ENCODE measurements at places on chromosomes 13 and 19. TPM values are rescaled to one million over a fixed set of nuclear protein-coding genes. Genes with fewer than 3 reads are reported as not detected.

- peak overlapping the region; percentile 34 for H3K4me3 ChIP-seq
- no peaks in the 10 kb centered on the region for H3K36me3 ChIP-seq
- H3K27ac ChIP-seq: no peak overlapping the region
- no peak for DNase-seq
These were observed 347 bp upstream of the CLDN10 start for GRCh38 chr13:95552208-95552538.

DNA sequence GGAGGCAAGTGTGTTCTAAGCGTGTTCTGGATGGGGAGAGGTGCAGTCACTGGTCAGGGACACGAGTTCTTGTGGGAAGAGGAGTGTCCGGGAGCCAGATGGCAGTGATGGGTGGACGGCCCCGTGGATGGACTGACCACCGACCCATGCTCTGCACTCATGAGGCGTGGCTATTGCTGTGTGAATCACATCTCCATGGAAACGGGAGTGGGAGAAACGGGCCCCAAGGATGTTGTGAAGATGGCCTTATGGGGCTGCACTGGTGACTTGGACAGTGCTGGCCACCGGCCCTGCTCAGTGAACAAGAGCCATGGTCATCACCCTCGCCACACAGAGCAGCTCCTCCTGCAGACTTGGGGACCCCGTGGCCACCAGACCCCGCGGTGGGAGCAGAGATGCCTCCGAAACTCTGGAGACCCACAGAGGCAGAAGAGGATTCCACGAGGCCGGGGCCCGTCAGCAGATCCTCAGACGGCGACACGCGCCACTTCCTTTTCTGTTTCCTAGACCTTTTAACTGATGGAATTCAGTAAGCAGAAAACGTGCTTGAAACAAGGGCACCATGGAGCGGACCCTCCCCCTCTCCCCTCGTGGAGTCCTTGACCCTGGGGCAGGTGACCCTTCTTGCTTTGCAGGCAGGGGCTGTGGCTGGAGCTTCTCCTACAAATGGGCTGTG is 47.5 kb downstream of the GAS6 start:
- no peak overlapping the region for H3K27ac ChIP-seq
- peaks cover 2% of the 10 kb centered on the region for H3K36me3 ChIP-seq
- peak overlapping the region; percentile 95 for H3K4me3 ChIP-seq
- no peaks in the 10 kb centered on the region for H3K27me3 ChIP-seq

DNA sequence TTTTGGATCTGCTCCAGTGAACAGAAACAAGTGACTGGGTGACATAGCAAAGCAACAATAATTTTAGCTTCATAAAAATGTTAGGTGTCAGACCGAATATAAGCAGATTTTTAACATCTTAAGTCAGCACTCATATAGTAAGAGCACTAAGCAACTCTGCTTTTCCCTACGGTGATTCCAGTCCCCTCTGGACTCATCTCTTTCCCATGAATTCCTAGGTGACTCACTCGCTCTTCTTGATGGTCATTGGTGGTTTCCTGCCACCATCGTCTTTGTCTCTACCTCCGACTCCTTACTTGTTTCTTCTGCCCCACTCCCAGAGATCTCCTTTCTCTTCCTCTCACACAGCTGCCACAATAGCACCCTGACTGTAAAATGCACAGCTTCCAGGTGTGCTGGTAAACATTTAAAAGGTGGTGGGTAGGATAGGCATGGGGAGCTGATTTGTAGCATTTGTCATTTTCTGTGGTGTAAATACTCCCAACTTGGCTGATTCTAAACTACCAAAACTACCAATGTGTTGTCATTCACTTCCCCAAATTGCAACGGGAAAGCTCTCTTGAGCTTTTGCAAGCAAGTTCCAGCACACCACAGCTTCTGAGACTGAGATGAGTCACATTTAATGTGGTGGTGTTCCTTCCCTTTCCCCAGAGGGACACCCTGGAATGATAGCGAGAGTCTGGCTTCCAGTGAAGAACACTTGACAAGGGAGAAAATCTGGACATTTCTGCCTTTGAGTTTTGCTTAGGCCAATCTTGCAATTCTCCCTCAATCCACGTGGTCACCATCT is 42.8 kb upstream of the CLDN10 start:
- peaks cover 21% of the 10 kb centered on the region for H3K27me3 ChIP-seq
- no peak for DNase-seq
- H3K36me3 ChIP-seq: no peaks in the 10 kb centered on the region
- H3K4me1 ChIP-seq: no peaks in the 10 kb centered on the region

DNA sequence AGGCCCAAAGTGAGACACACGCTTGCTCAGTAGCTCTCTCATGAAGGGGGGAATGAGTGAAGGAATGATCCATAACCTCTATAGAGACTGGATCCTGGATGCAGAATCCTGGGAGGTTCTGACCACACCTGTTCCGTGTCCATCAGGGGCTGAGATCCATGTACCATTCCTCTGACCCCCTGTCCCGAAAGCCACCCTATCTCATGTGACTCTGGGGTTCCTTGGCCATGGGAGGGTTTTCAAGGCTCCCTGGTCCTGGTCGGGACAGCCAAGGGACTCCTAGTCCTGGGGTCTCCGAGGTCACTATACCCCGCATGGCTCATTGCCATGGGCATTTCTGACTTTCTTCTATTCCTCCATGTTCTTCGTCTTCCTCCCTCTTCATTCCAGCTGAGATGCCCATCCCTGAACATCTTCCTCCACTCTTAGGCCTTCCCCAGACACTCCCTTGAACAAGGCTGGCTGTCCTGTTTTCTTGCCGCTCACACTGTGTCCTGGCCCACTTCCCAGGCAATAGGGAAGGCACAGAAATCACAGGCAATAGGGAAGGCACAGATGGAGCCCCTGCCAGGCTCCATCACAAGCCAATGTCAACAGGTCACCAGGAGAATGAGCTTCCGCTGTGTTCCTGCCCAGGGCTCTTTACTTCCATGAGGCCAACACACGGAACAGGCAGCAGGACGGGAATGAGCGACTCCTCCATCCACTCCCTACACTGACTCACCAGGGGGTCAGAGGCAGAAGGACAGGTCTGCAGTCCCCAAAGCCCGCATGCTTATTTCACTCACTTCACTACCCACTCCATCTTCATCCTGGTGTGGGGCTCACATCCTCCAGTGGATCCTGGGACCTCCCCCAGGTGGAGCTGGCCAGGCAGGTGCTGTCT is 3.2 kb downstream of the CEACAM5 start:
- peaks cover 6% of the 10 kb centered on the region for H3K4me1 ChIP-seq
- H3K27me3 ChIP-seq: peaks cover 53% of the 10 kb centered on the region
- H3K36me3 ChIP-seq: no peaks in the 10 kb centered on the region
- no peak overlapping the region for H3K27ac ChIP-seq
- H3K4me3 ChIP-seq: no peak overlapping the region

DNA sequence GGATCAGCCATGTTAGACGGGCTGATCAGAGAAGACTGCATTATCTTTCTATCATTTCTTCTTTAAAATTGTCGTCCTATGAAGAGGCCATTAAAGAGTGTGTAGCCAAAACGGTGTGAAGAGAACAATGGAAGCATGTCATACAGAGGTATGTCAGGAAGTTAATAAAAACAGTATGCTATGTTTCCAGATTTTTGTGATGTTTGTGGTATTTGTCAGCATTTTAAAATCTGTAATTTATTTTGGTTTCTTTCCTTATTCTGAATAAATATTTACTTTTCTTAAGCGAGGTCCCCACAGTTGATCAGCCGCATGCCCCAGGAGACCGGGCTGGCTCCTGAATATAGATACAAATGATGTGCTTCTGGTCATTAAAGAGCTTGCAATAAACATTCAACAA is 142.9 kb upstream of the SERP2 start:
- H3K27me3 ChIP-seq: peaks cover 8% of the 10 kb centered on the region
- peaks cover 9% of the 10 kb centered on the region for H3K4me1 ChIP-seq
- no peak overlapping the region for H3K4me3 ChIP-seq

GRCh38 chr13:46640843-46641242 is 87.9 kb downstream of the LRCH1 start:
- no peaks in the 10 kb centered on the region for H3K27me3 ChIP-seq
- H3K36me3 ChIP-seq: no peaks in the 10 kb centered on the region
- H3K4me1 ChIP-seq: peaks cover 42% of the 10 kb centered on the region
- H3K4me3 ChIP-seq: peak overlapping the region; percentile 3

DNA sequence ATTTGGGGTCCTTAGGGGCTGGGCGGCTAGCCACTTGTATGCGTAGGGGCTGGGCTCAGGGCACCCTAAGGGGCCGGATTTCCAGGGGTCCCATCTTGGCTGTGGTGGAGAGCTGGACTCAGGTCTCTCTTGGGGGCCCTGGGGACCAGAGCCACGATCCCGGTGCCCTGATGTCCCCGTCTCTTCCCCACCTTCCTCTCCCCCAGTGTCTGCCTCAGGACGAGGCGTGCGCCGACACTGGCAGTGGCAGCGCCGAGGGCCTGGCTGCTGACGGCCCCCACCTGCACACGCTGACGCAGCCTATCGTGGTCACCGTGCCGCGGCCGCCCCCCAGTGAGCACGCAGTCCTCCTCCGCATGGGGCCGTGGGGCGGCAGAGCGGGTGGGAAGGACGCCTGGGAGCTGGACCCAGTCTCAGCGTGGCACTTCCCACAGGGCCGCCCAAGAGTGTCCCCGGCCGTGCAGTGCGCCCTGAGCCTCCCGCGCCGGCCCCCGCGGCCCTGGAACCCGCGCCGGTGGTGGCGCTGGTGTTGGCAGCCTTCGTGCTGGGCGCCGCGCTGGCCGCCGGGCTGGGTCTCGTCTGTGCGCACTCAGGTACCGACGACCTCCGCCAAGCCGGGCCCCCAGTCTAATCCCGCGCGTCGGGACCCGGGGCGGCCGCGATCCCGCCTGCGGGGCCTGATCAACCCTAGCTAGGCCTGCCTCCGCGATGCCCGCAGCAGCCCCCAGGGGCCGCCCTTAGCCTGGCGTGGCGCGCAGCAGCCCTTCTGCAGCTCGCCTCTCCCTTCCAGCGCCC is 2.7 kb upstream of the SNAPC2 start:
- peak; percentile 83 for DNase-seq
- H3K27me3 ChIP-seq: peaks cover 28% of the 10 kb centered on the region
- peaks cover 1% of the 10 kb centered on the region for H3K36me3 ChIP-seq
- peaks cover 31% of the 10 kb centered on the region for H3K4me1 ChIP-seq

DNA sequence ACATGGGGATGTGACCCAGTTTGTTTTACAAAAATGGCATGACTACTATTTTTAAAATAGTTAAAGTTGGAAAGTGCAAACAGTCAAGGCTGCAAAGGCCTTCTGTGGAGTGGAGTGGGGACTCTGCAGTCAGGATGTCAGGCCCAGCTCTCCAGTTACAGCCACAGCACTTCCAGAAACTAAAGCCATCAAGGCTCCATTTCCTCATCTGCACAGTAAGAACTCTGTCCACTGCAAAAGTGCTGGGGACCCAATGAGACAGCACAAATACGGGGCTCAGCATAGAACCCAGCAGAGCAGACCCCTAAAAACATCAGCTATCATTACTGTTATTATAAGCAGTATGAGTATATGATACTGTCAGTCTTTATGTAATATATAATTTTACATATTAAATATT is 73.6 kb downstream of the SACS start:
- H3K4me3 ChIP-seq: no peak overlapping the region
- no peaks in the 10 kb centered on the region for H3K27me3 ChIP-seq
- H3K36me3 ChIP-seq: peaks cover 3% of the 10 kb centered on the region
- no peaks in the 10 kb centered on the region for H3K4me1 ChIP-seq

- peaks cover 4% of the 10 kb centered on the region for H3K36me3 ChIP-seq
These were observed 1552.2 kb downstream of the PCDH9 start for GRCh38 chr13:65677906-65678305.

The ATP4B gene
- total RNA-seq: not detected

Measured in activated T-cell treated with anti-CD3 and anti-CD28 coated beads, Interleukin-2, amount 50 U/mL, for 72 hours (primary cell).